ENCODE measurements at places on chromosomes 2 and 18.

- DNase-seq, result no peak
Observed at GRCh38 chr18:50093366-50094064, 101.4 kb downstream of the MYO5B start.

- no peak for DNase-seq
Observed at GRCh38 chr2:234795272-234795920, 156.4 kb upstream of the SH3BP4 start.

DNA sequence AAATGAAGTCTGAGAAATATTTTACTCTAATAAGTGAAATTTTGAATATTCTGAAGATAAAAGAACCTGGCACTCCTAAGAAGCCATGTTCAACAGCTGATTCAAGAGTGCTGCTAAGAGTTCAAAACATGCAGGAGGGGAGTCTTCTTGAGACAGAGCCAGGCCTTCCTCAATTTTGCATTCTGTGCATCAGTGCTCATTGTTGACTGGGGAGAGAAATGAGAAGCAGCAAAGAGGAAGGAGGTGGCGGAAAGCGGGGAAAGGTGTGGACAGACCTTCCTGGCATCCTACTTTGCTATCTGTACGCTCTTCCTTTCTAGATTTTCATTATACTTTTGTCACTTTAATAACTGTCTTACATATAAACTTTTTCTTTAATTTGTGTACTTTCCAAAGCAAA is 29.7 kb upstream of the TXNDC2 start:
- no peak for DNase-seq

DNA sequence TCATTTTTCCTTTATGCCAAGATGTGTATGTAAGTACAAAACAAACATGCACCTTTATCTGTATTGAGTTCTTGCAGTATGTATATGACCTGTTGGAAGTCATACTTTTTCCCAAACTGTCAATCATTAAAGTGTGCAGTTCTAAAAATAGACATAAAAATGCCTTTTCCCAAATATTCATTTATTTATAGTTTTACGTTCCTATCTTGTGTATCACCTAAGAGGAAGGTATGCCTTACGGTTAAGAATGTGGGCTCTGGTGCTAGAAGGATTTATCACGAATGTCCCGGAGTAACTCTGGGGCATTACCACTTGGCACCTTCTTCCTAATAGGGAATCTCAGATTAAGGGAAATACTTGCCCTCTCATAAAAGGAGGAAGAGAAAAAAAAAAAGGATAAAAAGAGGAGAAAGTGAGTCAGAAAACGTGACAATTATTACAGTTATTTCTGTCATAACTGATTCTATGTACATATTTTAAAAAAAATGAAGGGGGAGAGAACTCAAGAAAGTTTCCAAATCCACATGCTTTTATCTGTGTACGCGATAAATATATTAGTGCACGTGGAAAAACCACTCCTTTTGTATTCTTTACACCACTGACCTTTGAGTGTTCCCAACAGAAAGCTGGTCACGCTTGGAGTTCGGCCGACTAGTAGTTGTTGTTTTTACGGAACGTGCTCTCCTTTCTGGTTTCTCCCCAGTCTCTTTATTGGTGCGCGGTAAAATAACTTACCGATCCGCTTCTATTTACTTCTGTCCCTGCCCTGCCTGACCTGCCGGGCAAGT is 721 bp downstream of the MCEE start:
- DNase-seq, result no peak

DNA sequence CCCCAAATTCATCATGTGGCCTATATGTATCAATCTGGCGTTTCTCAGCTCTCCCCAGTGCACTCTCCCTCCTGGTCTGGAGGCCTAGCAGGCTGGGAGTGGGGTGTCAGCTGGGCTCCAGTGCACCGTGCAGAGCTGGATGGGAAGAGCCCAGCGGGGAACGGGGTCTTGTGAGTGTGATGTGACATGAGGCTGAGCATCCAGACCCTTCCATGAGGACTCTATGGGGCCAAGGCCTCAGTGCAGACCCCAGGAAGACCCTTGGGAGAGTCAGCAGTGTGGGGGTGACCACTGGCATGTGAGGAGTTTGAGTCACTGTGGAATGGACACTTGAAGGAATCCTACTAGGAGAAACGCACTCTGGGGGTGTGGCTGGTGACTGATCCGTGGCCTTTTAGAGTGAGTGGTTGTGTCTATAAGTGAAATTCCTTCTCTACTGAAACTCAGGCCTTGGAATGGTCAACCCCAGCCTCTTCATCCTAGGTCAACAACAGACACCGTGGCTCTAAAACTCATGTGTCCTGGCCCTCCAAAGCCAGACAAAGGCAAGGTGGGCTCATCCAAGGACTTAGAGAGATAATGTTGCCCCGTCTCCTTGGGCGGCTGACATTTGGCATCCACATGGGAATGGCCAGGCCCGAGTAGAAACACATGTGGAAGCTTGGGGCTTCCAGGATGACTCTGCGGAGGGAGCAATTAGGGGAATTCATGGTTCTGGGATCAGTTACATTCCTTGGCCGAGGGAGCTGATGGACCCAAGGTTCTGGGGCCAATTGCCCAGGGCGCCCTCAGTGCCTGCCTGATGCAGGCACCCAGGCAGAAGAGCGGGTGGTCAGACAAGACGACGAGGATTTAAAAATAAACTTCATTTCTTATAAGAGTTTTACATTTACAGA is 156.0 kb upstream of the TWIST2 start:
- DNase-seq, result no peak

DNA sequence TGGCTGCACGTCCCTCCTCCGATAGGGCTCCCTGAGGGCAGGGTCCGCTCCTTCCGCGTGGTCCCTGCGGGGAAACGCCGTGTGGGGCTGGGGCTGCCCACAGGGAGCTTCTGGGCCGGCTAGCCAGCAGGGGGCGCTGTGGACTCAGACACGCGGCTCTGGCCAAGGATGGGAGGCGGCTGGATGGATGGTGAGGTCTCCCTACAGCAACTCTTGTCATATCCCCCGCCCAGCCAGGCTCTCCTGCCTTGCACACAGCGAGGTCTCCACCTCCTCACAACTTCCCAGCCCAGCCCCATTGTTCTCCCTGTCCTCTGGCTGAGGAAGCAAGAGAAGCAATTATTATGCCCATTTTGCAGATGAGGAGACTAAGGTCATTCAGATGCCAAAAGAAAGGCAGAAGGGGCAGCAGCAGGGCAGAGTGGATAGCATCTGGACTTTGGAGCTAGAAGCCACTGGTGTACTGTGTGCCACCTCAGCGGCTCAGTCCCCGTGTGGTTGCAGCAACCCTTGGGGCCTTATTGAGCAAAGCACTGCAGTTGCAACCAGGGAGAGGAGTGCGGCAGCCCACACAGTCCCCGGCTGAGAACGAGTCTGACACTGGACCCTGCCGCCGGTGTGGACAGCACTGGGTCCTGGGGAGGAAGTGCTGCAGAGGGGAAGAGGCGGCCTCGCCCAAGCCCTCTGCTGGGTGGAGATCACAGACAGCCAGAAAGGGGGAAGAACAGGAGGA is 99.0 kb downstream of the ZFP36L2 start:
- peak; percentile 90 for DNase-seq

DNA sequence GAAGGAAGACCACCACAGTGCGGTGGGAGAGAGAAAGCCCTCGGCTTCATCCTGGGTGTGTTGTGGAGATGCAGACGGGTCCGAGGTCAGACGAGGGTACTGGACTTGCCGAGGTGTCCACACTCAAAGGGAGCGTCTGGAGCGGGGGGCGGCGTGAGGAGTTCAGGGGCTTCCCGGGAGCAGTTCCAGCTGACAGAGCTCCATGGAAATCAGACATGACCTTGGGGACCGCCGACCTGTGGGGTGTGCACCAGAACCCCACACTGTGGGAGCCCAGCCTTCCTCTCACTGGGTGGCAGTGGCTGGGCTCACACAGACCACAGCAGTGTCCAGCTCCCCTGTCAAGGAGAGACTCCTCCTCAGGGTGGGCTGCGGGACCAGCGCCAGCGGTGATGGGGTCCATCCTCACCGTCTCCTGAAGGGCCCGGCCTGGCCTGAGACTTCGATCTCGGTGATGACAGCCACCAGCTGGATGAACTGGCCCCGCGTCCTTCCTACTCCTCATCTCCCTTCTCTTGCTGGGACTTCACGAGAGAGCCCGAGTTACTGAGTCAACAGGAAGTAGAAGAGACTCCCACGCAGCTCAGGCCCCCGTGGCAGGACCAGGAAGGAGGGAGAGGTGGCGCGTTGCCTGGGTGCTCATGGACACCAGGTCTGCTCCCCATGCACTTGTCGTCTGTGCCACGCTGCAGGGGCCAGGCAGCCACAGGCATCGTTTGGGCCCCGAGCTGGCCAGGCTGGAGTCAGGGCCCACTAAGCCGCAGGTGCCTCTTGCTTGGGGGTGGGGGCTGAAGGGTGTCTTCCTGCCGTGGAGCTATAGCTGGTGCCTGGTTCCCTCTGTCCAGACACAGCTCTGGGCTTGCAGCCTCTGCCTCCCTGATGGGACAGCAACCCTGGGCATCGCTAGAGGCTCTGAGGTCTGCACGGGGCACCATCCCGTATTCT is 101.9 kb upstream of the CTDP1 start:
- DNase-seq, result no peak

DNA sequence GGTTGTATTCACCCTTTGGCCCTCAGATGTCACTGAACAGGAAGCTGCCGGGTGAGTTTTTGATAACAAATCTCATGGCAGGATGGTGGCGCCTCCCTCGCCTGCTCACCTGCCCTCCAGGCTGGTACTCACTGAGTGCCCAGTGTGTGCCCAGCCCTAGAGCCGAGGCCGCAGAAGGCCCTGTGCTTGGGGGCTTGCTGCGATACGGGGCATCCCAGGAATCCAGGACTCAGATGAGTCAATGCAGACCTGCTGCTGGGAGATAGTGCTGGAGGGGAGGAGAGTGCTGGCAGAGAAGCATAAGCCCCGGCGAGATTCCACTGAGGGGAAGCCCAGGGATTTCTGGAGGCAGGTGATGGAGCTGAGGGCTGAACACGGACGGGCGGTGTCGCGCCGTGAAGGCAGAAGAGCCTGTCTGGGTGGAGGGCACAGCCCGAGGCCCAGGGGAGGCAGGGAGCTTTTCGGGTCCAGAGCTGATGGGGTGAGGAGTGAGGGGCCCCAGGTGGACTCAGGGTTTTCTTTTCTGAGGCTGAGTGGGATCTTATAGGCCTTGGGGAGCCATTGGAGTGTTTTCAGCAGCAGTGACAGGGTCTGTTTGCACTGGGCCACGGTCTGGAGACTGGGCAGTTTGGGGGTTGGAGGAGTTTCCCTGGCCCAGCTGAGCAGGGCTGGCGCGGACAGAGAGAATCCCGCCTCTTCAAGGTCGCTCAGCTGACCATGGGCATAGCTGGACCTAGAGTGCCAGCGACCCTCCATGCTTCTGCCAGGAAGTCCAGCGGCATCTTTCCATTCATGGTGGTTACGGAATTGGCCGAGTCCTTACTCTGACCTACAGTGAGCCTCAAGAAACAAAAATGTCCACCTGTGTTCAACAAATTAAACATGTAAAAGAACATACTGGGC is 35.5 kb downstream of the LDLRAD4 start:
- no peak for DNase-seq

DNA sequence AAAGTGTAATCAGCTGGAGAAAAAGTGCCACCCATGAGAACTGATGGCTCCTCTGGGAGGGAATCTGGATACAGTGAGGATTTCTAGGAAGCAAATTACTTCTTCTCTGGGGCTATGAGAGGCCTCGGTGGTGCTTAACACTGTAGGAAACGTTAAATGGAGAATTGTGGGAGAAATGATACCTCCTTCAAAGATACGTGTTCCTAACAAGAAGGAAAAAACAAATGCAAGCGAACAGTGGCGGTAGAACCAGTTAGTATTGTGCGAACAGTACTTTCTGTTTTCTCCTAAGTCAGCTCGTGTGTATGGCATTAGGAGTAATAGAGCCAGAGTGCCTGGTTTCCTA is 587 bp upstream of the MTIF2 start:
- no peak for DNase-seq

Measured in stimulated activated CD4-positive, alpha-beta T cell treated with anti-CD3 and anti-CD28 coated beads, Interleukin-4, amount 100 ng/mL, for 48 hours (primary cell).